Activated CD4-positive, alpha-beta T cell treated with anti-CD3 and anti-CD28 coated beads, Interleukin-2, amount 10 ng/mL, durations not matched to agents 7 days and 5 days (primary cell): ENCODE measurements at places on chromosomes 2 and 18.
A peak's percentile ranks its signal among the peaks of the same experiment; 100 is the strongest.

GRCh38 chr18:47100212-47100831 is 50.0 kb downstream of the HDHD2 start:
- DNase-seq: peak; percentile 66

- DNase-seq: no peak
Observed at GRCh38 chr18:30787410-30787809, 255.1 kb downstream of the DSC3 start.

GRCh38 chr2:194411221-194411620 is 1245.8 kb upstream of the SLC39A10 start:
- DNase-seq: no peak

- no peak for DNase-seq
Observed at GRCh38 chr18:12766986-12767433, 64.2 kb downstream of the PSMG2 start.

DNA sequence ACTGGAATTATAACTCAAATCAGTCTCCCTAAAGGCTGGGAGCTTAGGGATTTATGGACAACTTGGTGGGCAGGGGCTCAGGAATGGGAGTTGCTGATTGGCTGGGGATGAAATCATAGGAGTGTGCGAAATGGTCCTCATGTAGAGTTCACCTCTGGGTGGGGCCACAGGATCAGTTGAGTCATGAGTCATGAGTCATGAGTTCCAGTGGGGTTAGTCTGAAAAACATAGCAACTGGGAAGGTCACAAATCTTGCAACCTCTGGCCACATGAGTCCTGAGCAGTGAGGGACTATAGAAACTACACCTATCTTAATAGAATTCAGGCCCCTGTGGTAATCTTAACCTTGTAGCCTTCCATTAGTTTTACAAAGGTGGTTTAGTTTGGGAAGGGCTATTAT is 383.3 kb downstream of the RBM43 start:
- DNase-seq: no peak

GRCh38 chr18:24372279-24372872 is 25.2 kb downstream of the OSBPL1A start:
- no peak for DNase-seq

DNA sequence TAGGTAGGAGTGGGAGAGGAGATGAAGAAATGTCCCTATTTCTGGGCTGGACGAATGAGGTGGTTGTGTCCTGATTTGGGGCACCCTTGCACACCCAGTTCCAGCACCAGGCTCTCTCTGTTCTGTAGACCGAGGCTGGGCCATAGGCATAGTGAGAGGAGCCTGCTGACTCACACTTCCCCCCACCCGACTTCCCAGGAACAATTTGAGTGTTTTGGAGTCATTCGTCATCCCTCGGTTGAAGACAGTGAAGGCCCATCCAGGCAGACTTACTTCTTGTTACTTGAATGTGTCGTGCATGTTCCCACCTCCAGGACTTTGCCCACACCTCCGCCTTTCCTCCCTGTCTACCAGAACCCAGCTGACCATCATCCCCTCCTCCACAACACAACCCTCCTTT is 179.1 kb downstream of the HAUS1 start:
- no peak for DNase-seq
